ENCODE measurements at places on chromosomes 6 and 20.
A peak's percentile ranks its signal among the peaks of the same experiment; 100 is the strongest.

- DNase-seq: no peak
Measured at GRCh38 chr6:127833336-127833735, 67.5 kb downstream of the THEMIS start.

DNA sequence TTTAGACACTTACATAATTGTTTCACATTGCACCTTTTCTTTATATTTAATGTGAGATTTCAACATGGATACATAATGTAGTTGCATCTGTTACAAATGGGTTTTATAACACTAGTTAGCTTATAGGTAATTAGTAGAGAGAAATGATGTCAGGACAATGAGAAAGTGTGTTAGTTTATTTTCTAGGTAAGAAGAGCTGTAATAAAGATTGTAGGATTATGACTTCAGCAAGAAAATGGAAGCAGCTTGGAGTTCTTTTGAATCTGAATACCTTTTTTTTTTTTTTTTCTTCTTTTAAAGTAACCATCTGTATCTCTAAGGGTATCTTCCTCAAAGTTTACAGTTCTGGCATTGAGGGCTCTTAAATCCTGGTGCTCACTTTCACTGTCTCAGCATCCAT lies 35.3 kb downstream of the CD2AP start:
- DNase-seq: no peak

DNA sequence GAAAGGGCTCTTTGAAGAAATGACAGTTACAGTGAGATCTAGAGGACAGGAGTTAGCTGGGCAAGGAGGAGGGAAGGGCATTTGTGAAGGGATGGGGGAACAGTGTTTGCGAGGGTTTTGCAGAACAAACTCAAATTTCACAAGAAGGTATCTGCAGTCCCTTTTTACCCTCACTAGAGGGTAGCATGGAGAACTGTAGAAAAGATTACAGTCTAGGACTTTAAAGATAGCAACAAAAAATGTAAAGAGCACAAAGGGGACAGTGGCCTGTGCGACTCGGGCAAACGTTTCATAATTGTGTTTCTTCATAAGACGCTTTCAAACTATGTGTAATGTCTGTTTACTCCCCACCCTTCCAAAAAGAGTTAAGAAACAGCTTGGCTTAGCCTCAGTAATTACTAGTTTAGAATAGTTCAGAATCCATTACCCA lies 21.2 kb upstream of the ASXL1 start:
- no peak for DNase-seq

GRCh38 chr6:5464099-5464885 lies 203.0 kb downstream of the FARS2 start:
- DNase-seq: no peak

DNA sequence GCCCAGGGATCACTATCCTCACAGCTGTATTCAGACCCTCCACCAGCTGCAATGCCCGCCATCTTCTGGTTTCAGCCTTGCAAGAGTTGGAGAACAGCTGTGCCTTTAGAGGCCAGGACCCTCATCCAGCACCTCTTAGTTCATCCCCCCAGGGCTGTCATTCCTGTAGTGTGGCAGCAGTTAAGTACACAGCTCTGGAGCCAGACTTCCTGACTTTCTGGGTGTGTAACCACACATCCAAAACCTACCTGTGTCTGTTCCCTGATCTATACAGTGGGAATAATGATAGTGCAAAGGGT lies 452 bp upstream of the TREM2 start:
- DNase-seq: no peak

GRCh38 chr6:140677781-140678528 lies 1303.5 kb upstream of the CITED2 start:
- no peak for DNase-seq

GRCh38 chr6:71420693-71421328 lies 132.2 kb downstream of the OGFRL1 start:
- DNase-seq: no peak

GRCh38 chr6:36926708-36927513 lies 27.6 kb upstream of the PI16 start:
- DNase-seq: no peak

DNA sequence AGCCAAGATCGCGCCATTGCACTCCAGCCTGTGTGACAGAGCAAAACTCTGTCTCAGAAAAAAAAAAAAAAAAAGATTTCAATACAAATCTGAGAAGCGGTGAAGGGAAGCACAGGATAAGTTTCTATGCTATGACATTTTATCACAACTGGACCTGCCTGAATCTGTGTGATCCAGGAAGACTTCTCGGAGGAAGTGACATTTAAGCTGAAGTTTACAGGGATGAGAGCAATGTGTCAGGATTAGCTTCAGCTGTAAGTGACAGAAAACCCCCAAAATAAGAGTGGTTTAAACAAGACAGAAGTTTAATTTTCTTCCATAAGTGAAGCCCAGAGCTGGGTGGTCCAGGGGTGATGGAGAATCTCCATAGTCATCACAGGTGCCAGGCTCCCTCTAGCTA lies 33.4 kb upstream of the MRPS18A start:
- no peak for DNase-seq

DNA sequence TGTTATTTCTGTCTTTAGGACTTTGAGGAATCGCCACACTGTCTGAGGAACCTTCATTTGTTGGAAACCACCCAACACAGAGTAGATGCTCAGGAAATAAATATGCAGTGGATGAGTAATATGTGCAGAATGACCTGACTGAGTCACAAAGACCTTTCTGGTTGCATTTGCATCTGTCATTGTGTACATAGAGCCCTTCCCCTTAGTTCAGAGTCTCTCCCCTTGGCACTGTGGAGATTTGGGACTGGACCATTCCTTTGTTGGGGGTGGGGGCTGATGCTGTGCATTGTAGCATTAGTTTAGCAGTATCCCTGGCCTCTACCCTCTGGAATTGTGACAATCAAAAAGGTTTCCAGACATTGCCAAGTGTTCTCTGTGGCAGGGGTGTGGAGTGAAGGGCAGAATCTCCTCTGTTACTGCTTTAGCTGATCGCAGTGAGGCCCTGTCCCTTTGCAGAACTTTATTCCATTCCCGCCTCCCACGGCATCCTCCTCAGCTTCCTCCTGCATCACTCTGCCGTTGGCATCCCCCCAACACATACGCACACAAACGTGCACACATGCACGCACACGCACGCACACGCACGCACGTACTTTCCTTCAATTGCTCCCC lies 64.5 kb downstream of the EYA2 start:
- DNase-seq: no peak

DNA sequence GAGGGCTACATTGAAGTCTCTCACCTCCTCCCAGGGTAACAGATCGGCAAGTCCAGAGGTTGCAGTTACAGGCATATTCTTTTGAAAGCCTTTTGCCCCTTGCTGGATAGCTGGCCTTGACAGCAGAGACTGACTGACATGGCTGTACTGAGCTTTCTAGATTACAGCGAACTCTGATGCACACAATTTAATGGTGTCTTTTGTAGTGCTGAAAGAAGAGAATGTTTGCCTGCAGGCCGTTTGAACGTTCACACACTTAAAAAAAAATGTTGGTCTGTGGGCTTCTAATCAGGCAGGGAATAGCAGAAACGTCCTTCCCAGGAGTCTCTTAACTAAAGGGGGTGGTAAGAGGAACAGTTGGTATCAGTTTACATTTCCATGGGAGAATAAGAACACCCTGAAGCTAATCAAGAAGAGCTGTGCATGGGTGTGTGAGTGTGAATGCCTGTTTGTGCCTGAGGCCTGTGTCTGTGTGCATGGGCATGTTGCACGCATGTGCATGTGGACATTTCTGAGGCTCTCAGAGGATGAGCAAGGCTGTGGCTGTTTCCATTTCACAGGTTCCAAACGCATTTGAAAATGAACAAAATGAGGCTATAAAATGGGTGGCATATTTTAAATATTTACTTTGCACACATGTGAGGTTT lies 213.9 kb upstream of the SSTR4 start:
- DNase-seq: no peak

- DNase-seq: no peak
Measured at GRCh38 chr6:166435574-166435973, 52.8 kb upstream of the MPC1 start.

- no peak for DNase-seq
Measured at GRCh38 chr20:58471193-58472164, 43.7 kb downstream of the APCDD1L start.

DNA sequence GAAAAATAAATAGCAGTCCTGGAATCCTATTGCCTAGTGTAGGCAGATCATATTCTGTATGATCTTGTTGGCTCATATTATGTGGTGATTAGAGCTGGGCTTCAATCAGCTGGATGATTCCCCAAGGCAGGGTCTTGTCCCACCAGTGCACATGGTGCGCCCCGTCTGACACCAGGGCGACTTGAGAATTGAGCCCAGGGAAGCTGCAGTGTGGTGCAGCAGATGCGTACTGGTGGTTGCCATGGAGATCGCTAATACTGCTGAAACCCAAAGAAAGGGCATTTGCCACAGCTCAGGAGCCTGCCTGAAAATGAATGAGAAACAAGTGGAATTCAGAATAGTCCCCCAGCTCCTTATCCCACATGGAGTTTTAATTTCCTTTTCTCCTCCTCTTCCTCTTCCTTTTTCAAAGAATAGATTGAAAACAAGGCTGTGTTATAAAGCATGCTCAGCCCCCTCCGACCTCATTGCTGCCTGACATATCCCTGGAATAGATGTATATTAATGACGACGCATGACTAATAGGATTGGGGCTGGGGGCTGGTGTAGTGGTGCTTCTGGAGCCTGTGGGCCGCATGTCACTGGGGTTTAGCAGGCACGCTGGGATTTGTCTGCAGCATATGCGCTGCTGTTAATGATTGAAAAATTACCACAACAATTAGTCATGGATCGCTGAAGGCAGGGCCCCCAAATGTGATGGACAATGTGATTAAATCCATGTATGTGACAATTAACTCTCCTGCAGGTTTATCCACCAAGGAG lies 210.5 kb downstream of the FARS2 start:
- DNase-seq: no peak

DNA sequence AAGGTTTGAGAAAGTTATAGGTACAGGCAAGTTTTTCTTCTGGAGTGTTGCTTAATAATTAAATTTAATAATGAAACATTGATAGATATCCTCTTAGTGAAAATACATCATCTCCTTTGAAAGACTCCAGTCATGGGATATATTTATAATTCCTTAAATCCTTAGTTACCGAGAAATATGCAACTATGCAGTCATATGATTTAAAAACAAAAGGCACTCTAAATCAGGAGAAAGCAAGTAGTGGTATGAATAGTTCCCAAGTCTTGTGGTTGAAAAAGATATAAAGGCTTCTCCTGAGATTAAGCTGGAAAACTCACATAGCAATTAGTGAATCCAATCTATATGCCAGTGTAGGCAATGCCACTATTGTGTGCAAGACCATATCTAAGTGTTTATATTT lies 475.4 kb downstream of the EYS start:
- no peak for DNase-seq

GRCh38 chr20:11389186-11389585 lies 528.5 kb upstream of the BTBD3 start:
- no peak for DNase-seq

DNA sequence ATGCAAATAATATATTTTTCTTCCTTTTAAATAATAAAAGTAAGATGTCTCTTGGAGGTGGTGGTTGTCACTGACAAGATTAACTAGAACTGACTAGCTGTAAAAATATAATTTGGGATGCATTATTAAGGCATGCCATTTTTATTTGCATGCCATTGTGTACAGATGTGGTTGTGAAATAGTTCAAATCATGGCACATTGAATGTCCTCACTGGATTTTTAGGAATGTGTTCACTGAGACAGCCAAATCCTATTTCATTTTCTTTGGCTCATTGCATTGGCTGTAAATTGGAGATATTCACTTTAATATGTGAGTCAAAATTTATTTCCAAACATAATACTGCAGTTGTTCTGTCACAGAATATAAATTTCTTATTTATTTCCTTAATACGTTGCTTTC lies 62.3 kb downstream of the ESR1 start:
- DNase-seq: no peak

DNA sequence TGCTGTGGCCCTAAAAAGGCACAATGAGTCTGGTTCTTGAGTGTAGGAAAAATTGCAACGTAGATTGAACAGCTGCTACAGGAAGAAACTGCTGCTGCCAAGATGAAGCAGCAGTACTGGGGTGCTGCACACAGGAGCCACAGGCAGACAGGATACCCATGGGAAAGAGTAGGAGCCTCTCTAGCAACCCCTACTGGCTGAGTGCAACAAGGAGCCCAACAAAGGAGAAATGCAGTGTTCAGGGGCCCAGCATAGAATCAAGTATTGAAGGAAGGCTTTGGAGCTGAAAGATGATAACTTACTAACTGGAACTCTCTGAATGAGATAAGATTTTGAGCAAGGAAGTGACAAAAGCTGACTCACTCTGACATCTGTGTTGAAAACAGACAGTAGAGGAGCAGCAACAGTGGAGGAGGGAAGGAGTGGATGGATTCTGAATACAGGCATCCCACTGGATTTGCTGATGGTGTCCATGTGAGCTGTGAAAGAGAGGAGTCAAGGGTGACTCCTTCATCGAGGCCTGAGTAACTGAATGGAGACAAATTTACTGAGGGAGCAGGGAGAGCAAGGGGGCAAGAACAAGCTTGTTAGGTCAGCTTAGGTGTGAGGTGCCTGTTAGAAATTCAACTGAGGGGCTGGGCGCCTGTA lies 534.7 kb upstream of the JARID2 start:
- DNase-seq: no peak

DNA sequence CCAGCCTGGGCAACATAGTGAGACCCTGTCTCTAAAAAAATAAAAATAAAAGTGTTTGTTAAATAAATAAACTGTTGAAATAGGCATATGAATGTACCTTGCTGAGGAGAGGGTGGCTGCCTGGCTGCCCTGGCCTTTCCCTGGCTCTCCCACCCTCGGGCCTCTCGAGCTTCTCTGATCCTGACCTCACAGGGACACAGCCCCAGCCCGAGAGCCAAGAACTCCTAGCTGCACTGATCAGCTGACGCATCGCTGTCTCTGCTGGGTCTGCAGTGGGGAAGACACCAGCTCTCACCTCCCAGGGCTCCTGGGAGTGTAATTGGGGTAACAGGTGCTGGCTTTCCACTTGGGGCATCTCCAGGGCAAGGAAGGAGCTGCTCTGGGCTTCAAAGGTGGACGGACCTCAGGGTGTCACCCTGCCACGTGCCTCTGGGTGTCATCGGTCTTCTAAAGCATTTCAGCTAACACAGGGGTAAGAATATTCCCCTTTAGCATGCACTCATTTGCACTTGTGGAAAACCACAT lies 6.9 kb downstream of the TCF15 start:
- no peak for DNase-seq

DNA sequence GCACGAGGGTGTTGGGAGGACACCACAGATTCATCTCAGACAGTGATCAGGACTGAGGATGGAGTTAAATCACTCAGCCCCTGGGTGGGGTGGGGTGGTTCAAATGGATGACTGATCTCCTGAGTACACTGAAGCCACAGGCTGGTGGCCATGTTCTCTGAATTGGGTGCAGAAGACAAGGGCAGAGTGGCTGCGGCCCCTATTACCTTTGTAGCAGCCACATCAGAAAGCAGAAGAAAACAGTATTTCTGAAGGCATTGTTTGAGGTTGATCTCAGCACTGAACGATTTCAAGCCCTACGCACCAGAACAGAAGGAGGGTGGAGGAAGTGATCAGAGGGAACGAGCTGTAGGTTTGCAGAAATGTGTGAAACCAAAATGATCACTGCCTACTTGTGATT lies 71.6 kb downstream of the SH3BGRL2 start:
- peak; percentile 9 for DNase-seq

GRCh38 chr20:58498470-58499068 lies 16.6 kb downstream of the APCDD1L start:
- DNase-seq: no peak
